ENCODE measurements at places on chromosomes 7 and 10.

GRCh38 chr7:74417419-74417971, 36.2 kb upstream of the GTF2IRD1 start:
- no peak for DNase-seq

GRCh38 chr10:122030200-122030552, 41.2 kb downstream of the TACC2 start:
- no peak for DNase-seq

- DNase-seq = no peak
Observed at GRCh38 chr7:88185650-88186049, 34.2 kb downstream of the SRI start.

DNA sequence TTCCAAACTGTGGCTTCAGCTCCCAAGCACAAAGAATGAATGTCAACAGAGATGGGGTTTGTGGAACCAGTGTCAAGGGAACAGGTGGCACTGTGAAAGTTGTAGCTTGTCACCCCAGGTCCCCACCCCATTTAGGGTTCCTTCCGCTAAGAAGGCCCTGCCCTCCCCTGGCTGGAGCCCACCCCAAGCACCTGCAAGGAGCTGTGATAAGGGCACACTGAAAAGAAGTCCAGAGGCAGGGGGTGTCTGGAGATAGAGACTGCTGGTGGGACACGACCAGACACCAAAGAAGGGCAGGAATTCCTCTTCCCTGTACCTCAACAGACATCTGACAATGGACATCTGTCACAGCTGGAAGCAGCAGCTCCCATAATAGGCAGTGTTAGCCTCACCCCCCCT, 4.5 kb downstream of the GRID1 start:
- no peak for DNase-seq

GRCh38 chr10:6706725-6707124, 126.6 kb upstream of the PRKCQ start:
- DNase-seq = no peak

DNA sequence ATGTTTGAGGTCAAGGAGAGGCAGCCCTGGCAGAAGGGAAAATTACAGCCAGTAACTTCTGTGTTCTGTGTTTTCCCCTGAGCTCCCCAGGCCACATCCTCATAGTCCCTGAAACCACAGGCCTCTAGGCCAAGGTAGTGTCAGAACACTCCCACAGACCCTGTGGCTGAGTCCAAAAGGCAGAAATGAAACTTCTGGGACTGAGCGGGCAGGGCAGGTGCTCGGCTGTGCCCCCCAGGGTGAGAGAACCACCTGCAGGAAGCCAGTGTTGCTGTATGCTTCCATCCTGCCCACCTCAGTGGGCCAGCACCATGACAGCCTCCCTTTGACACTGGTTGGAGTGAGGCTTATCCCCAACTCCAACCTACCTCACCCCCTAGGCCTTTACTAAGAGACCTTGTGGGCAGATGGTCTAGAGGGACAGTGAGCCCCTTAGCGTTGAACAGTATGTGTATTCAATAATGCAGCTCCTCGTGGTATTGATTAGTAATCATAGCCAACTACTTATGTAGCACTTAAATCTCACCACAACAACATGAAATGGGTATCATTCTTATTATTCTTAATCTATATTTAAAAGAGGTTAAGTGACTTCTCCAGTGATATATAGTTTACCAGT, 30.3 kb downstream of the PIK3CG start:
- DNase-seq = no peak

DNA sequence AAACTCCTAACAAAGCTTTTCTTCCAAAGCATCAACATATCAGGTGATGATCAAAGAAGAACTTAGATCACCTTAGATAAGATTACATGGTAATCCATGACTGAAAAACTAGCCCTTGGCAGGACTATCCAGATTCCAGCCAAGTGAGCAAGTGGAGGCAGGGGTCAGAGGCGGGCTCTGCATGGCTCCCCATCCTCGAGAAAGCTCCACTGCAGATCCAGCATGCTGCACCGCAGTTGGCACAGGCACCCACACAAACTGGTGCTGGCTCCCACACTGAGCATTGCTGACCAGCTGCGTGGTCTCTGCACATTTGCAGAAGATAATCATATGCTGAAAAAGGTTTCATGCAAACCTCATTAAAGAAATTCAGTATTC, 10.1 kb downstream of the PSAP start:
- no peak for DNase-seq

DNA sequence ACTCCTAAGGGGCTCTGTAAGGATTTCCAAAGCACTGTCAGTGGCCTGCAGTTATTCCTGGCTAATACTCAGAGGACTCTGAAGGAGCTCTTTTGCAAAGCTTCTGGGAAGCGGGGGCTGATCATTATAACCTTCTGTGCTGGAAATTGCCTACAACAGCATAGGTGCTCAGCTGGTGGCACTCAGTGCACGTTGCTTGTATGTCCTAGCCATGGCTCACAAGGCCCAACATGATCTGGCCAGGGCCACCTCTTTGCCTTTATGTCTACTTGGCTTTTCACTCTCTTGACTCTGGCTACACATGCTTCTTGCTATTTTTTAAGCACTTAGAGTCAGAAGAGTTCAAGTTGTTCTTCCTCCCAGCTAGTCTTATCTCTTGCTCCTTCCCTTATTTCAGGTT, 17.5 kb downstream of the LAMB4 start:
- no peak for DNase-seq

- no peak for DNase-seq
Observed at GRCh38 chr7:140673774-140674155, 1.0 kb downstream of the ADCK2 start.

DNA sequence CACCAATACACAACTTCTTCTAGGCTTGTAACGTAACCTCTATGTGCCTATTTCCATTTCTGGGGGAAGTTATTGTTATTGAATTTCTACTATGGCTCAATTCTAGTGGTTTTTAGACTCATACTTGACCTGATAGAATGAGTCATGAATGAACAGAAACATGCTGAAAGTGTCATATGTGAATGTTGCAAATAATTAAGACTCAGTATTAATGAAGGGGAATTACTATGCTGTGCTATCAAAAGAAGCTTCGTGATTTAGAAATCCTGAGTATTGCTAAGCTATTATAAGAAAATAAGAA, 135.1 kb upstream of the ZWINT start:
- no peak for DNase-seq

Measured in esophagus squamous epithelium (tissue), 5 donors.